Keratinocyte (primary cell): ENCODE measurements at places on chromosomes 5 and 9.

GRCh38 chr5:139194486-139194885, 3.7 kb downstream of the SIL1 start:
- DNase-seq: no peak

GRCh38 chr5:81665795-81666194, 85.1 kb downstream of the SSBP2 start:
- no peak for DNase-seq

DNA sequence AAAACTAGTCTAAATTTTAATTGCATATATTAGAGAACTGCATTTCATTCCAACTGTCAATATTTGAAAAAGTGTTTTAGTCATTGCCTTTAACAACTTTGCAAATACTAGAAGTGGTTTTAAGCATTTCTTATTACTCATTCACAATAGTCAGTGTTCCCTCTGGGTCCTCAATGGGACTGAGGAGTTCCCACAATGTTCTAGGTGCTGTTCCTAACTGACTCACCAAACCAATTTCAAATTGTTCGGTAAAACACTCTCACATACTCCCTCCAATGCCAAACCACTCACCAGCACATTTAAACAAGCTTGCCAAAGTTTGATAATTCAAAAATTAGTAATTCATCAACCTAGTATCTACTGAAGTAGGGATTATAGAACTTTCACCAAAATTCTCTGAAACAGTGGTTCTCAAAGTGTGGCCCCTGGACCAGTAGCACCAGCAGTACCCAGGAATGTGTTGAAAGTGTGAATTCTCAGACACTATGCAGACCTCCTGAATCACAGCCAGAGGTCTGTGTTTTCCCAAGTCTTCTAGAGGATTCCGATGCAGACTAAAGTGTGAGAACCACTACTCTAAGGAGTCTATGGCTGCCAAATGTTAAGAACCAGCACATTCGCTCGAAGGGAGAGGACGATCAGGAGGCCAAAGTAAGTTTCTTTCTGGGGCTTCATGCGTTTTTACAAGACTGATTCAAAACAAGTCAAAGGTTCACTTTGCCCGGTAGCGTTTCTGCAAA, 72.8 kb downstream of the APBA1 start:
- no peak for DNase-seq

- DNase-seq: peak; percentile 69
Observed at GRCh38 chr9:132994410-132995120, 16.1 kb downstream of the GFI1B start.

DNA sequence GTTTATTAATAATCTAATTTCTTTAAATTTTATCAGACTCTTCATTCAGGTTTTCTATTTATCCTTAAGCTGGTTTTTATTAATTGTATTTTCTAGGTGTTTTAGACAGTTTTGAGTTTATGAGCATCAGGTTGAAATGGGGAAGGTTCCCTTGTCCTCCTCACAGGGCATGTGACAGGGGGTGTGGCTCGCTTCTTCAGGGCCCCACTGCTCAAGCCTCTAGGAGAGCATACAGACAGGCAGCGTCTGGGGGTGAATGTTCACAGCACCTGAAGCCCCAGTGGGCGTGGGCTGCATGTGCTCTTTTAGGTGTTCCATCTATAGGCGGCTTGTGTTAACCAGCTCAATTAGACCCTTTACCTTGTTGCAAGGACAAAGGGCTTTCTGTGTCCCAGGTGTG, 78.2 kb upstream of the RUFY1 start:
- no peak for DNase-seq

DNA sequence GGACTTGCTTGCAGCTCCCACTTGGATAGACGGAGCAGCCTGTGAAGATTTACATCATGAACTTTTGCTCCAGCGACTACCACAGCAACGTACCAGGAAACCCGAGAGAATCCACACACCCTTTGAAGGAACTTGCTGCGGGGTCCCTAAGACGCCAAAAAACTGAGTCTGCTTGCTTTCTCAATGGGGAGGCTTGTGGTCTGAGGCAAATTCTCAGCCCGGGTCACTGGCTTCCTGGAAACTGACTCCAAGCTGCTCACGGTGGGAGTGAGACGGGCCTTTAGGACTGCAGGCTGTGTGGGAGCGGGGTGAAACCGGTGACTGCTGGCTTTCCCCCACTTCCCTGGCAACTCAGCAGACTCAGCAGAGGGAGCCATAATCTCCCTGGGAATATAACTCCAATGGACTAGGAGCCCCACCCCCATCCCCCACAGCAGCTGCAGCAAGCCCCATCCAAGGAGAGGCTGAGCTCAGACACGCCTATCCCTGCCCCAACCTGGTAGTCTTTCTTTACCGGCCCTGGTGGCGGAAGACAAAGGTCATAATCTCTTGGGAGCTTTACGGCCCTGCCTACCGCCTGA, 466.0 kb downstream of the CAAP1 start:
- no peak for DNase-seq

DNA sequence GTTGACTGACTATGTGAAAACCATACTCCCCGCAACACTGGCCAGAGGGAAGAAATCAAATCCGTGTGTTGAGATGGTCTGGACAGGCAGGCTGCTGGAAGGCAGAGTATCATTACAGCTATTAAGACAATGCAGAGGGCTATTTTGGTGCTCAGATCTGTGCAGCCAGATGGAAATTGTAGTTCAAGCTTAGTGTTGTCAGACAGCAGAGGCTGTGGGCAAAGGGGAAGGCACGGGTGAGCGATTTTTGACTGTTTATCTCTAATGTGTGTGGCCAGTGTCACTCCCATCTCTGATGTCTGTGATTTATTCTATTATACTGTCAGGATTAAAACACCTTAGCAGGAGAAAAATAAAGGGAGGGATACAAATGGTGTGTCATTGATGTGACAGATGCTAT, 984.4 kb upstream of the WWC1 start:
- DNase-seq: no peak

- no peak for DNase-seq
Observed at GRCh38 chr5:36444582-36445418, 143.1 kb upstream of the RANBP3L start.

GRCh38 chr9:132156262-132156661, 5.6 kb upstream of the NTNG2 start:
- DNase-seq: no peak

DNA sequence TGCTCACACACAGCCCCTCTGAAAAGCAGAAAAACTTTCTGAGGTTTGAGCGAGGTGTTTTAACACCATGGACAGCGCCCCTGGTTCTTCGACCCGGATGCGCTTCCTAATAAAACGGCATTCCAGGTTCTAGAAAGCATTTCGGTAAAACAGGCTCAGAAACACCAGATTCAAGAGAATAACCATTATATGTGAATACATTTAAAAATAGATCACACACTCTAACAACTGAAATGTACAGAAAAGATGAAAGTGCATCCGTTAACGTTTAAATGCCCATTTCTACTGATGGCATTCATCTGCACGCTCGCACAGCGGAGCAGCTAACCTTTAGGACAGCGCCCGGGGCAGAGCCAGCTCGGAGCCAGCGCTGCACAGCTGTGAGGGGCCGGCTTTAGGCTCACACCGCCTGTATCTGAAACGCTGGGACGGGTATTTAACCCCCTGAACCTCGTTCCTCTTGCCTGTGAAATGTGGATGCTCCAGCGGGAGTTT, 26.3 kb upstream of the TENT4A start:
- DNase-seq: no peak

DNA sequence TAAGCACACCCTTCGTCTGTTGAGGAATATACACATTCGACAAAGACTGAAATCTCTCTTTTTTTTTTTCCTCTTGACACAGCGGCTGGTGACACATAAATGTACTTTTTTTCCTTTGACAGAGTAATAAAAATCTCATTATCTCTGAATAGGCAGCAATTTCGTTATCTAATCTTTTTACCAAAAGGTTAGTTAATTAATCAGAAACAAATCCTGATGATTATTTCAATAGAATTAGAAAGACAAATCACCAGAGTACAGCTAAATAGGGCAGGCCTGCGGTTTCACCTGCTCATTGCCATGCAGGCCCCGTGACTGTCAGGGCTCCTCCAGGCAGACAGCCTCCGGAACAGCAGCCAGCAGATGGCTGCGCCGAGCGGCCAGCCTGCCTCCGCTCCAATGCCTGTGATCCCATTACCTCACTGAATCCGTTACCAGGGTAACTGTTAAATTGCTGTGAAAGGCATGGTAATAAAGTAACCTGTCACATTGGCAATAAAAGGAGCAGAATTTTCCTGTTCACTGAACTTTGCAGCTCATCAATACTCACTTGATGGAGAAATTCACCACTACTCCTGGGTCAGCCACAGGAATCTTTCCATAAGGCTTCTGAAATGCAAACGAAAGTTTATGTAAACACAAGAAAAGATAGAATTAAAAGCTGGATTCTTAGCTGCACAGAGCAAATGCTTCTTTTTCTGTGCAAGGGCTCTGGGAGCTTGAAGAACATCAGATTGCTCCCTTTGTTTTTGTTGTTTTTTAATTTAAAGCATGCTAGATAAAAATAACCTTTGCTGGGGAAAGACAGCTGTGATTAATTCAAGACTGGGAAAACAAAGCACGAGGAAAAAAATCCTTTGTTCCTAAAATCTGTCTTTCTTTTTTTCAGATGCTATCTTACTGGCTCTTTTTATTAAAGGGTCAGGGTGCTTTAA, 666.4 kb upstream of the ZNF608 start:
- no peak for DNase-seq

GRCh38 chr9:87740209-87740608, 14.3 kb downstream of the CTSL start:
- no peak for DNase-seq

DNA sequence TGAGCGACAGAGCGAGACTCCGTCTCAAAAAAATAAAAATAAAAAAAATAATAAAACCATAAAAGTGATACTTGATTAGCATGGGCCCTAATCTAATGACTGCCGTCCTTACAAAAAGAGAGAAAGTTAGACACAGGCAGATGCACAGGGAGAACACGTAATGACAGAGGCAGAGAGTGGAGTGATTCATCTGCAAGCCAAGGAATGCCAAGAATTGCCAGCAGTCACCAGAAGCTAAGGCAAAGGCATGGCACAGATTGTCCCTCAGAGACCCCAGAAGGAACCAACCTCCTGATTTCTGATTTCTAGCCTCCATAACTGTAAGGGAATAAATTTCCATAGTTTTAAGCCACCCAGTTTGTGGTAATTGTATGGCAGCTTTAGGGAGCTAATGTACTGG, 79.6 kb upstream of the FREM1 start:
- DNase-seq: no peak

- DNase-seq: peak; percentile 40
Observed at GRCh38 chr5:125310749-125311148, 564.3 kb upstream of the ZNF608 start.

DNA sequence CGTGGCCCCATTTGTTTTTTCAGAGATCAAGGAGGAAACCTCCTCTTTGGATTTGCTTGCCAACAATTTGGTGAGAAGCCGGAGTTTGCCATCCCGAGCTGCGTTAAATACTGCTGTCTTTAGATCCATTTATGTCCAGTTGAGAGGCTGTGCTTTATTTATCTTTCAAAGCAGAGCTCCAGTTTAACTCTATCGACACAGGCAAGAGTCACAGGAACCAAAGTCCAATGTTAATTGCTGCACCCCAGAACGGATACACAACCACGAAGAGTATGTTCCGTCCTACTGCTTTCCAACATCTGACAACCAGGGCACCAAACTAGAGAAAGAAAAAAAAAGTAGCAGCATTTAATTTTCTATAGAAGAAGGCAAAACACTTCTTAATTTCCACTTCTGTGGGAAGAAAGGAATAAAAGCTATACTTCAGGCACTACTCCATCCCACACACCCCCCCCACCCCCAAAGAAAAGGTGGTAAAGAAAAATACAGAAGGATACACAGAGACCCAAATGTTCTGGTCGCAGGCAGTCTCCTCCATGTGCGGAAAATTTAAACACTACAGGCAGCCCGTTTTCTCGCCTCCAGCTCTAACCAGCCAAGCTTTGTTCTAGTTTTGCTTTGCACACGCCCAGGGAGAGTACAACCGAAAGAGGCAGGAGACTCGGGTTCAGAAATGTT, 1.1 kb downstream of the FEM1C start:
- DNase-seq: no peak

- DNase-seq: no peak
Observed at GRCh38 chr5:1445313-1445688, at the start of gene SLC6A3. Gene SLC6A3 (minus strand): TSS chr5:1445440. CDS start chr5:1443197, 2,243 bp downstream.

DNA sequence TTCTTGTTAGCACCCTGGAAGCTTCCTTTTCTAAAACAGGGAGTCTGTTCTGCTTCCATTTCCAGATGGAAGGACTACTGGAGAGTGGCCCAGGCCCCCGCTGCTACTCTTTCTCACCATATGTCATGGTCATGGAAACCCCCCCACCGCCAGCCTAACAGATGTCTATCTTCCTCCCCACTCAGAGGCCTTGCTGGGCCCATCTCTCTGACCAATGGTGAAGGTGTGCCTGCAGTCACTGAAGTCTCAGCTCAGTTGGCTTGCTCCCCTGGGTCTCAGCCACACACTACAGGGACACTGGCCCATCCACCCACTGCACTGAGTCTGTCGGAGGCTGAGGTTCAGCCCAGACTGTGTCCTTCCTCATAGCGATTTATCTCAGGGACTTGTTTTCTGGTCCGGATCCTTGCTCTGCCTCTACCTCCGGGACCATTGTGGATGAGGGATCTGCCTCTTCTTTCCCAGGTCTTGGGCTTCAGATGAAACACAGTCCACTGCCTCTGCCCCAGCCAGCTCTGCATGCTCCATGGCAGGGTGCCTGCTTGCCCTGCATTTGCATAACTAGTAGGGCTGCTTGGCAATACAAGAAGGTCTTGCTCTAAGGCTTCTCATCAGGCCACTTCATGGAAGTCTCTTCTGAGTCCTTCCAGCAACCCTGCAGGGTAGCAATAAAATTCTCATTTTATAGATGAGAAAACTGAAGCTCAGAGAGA, 30.8 kb downstream of the GALNT12 start:
- DNase-seq: no peak

DNA sequence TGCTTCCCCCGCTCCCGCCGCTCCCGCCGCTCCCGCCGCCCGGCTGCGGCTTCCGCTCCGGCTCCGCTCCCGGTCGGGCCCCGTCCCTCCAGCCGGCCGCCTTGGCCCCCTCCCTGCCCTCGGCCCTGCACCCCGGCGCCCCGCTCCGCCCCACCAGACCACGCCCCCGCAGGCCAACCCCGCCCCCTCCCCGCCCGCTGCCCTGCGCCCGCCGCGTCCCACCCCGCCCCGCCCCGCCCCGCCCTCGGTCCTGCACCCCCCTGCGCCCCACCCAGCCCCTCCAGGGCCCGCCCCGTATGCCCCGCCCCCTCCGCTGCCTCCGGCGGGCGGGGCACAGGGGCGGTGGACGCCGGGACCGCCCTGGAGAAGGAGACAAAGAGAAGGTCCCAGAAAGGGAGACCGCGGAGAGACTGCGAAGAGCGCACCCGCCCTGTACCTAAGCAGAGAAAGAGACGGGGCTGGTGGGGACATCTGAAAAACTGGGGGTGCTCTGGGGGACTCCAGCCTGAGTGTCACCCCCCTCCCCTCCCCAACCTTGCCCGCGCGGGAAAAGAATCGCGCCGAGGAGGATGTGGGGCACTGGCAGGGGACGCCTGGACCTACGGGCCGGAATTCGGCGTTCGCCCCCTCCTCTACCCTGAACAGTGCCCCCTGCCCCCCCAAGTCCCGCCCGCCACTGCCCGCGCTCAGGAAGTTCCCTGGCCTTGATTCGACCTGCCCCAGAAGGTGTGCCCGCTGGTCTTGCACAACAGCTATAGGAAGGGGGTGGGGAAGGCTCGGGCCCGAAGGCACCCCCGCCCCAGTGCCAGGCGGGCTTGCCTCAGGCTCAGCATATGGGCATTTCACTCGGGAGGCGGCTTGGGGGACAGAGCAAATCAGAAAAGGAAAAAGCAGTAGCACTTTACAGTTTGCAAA, 42.8 kb upstream of the STXBP1 start:
- no peak for DNase-seq
